ENCODE measurements at places on chromosomes 2 and 18. TPM values are rescaled to one million over a fixed set of nuclear protein-coding genes. Genes with fewer than 3 reads are reported as not detected.
A peak's percentile ranks its signal among the peaks of the same experiment; 100 is the strongest.

Gene REL
- 23.4 TPM for total RNA-seq

GRCh38 chr18:45657357-45658335 is 42.4 kb downstream of the SLC14A2 start:
- H3K36me3 ChIP-seq: no peaks in the 10 kb centered on the region
- DNase-seq: no peak
- H3K27ac ChIP-seq: no peak overlapping the region
- H3K4me1 ChIP-seq: no peaks in the 10 kb centered on the region
- peaks cover 54% of the 10 kb centered on the region for H3K27me3 ChIP-seq
- H3K4me3 ChIP-seq: no peak overlapping the region

DNA sequence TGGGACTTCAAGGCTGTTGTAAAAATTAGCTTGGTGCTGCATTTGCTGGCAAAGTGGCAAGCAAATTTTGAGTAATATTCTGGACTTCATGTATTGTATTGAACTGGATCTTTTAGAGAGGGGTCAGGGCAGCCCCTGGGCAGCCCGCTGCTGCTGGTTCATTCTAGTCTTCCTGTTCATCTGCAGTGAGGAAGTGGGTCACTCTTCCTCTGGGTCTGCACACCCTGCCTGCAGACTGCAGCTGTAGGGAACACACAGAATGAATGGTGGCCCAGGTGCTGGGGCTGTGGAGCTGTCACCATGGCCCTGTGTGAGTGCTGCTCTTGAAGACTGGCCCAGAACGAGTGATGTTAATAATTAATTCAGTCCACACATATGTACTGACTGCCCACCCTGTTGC is 9.4 kb downstream of the SH3RF3 start:
- no peak for DNase-seq
- H3K27me3 ChIP-seq: peaks cover 69% of the 10 kb centered on the region
- H3K27ac ChIP-seq: no peak overlapping the region
- H3K4me3 ChIP-seq: no peak overlapping the region

DNA sequence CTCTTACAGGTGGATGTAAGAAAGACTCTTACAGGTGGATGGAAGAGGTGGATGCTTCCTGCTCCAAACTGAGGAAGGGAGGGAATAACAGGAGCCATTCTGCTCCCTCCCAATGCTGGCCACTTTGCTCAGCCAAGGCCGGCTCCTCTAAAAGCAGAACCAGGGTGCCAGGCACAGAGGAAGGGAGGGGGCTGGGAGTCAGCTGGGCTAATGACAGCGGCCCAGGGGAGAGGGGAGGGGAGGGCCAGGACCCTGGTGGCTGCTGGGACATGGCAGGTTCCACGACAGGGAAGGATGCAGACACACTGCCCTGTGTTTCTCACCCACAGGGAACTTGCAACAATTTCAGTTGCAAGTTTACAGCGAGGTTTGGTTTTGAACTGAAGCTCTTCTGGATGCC is 173.4 kb downstream of the ANAPC1 start:
- peaks cover 32% of the 10 kb centered on the region for H3K4me1 ChIP-seq
- no peak for DNase-seq
- H3K4me3 ChIP-seq: no peak overlapping the region
- no peaks in the 10 kb centered on the region for H3K27me3 ChIP-seq
- H3K27ac ChIP-seq: no peak overlapping the region

DNA sequence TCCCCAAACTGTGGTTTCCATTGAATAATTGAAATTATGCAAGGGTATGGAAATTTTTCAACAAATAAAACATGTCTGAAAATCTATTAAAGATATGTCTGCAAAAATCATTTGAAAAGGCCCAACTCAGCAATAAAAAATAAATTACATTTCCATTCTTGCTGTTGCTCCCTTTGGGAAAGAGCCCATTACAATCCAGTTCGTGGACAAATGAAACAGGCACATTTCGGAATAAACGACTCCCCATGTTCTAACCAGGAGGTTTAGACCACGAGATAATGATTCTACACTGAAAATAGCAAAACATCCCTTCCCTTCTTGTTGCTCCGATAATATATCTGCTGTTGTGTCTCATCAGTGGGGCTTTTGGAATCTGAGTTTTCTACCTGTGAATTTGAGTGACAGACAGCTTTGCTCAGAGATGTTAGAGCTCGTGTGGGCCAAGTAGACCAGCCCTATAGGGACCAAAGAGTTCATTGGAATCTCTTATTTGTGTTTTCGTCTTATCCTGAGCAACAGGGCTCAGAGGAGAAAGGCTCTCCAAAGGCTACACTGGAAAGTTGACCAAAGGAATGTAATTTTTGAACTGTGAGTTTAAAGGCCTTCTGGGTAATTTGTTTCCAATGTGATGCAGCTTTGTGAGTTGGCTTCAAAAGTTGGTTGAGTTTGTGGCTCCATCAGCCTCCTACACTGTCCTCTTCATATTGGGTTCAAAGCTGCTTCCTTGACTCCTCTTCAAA is 119.5 kb downstream of the ACTR3 start:
- no peak overlapping the region for H3K4me3 ChIP-seq
- H3K36me3 ChIP-seq: no peaks in the 10 kb centered on the region
- DNase-seq: no peak
- H3K27ac ChIP-seq: no peak overlapping the region
- H3K27me3 ChIP-seq: no peaks in the 10 kb centered on the region

GRCh38 chr2:58702302-58702885 is 461.3 kb upstream of the FANCL start:
- no peaks in the 10 kb centered on the region for H3K27me3 ChIP-seq
- no peak overlapping the region for H3K4me3 ChIP-seq
- peak; percentile 50 for DNase-seq
- peaks cover 18% of the 10 kb centered on the region for H3K4me1 ChIP-seq
- H3K27ac ChIP-seq: peak overlapping the region; percentile 48

- no peaks in the 10 kb centered on the region for H3K27me3 ChIP-seq
- no peak for DNase-seq
- peaks cover 15% of the 10 kb centered on the region for H3K4me1 ChIP-seq
- H3K4me3 ChIP-seq: no peak overlapping the region
Measured at GRCh38 chr2:239285932-239286230, 114.9 kb downstream of the HDAC4 start.

All from Calu3 (cell line).